ENCODE measurements at places on chromosomes 1 and 21.

GRCh38 chr1:206808615-206809014 lies 36.3 kb upstream of the IL10 start:
- peak; percentile 11 for DNase-seq

- no peak for DNase-seq
Observed at GRCh38 chr1:219172821-219173220, 857 bp upstream of the LYPLAL1 start.

- peak; percentile 18 for DNase-seq
Observed at GRCh38 chr1:100502052-100502792, 35.7 kb upstream of the GPR88 start.

DNA sequence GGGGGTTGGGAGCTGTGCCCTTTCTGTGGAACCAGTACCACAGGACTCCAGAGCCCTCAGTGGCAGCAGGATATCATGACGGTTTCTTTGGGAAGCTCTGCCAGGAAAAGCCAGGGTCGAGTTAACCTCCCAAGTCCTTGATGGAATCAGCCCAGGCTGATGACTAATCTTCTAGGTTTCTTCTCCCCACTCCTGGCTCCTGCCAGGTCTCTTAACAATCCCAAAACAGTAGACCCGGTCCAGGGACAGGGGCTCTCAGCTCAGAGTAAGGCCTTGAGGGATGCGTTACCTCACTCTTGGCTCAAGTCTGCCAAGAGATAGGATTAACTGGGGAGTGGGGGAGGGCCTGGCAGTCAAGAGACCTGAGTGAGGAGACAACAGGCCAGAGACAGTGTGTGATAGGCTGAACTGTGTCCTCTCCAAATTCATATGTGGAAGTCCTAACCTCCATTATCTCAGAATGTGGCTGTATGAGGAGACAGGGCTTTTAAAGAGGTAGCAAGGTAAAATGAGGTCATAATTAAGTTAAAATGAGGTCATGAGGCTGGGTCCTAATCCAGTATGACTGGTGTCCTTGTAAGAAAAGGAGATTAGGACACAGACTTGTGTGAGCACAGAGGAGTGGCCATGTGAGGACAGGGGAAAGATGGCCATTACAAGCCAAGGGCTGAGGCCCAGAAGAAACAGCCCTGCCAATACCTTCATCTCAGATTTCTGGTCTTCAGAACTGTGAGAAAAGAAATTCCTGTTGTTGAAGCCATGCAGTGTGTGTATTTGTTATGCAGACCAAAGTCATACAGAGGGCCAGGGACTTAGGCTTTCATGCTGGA lies 95.0 kb downstream of the BEND5 start:
- no peak for DNase-seq

GRCh38 chr1:167706931-167707877 lies 14.6 kb upstream of the MPZL1 start:
- no peak for DNase-seq

GRCh38 chr1:53071167-53071865 lies 9.3 kb downstream of the PODN start:
- DNase-seq: no peak

- DNase-seq: no peak
Observed at GRCh38 chr1:78519446-78519845, 28.7 kb downstream of the PTGFR start.

GRCh38 chr1:80385650-80386049 lies 1379.1 kb upstream of the ADGRL4 start:
- DNase-seq: no peak

- no peak for DNase-seq
Observed at GRCh38 chr21:42151148-42151947, 67.6 kb upstream of the ABCG1 start.

DNA sequence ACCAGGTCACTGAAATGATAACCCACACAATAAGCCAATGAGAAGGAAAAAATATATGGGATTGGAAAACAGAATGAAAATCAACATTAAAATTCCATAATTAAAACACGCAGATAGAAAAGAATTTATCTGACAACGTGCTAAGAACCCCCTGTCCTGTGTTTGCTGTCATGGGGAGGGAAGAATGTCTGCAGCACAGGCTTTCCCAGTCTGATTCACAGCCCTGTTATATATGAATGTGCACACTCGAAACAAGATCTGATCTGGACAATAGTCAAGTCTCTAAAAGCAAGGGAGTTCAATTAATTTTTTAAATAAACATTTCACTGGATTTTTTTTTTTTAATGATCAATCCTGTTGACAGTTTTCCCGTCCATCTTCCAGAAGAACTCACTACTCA lies 220.0 kb downstream of the RERE start:
- DNase-seq: no peak

- peak; percentile 35 for DNase-seq
Observed at GRCh38 chr21:43938751-43939442, 73.2 kb upstream of the TRAPPC10 start.

DNA sequence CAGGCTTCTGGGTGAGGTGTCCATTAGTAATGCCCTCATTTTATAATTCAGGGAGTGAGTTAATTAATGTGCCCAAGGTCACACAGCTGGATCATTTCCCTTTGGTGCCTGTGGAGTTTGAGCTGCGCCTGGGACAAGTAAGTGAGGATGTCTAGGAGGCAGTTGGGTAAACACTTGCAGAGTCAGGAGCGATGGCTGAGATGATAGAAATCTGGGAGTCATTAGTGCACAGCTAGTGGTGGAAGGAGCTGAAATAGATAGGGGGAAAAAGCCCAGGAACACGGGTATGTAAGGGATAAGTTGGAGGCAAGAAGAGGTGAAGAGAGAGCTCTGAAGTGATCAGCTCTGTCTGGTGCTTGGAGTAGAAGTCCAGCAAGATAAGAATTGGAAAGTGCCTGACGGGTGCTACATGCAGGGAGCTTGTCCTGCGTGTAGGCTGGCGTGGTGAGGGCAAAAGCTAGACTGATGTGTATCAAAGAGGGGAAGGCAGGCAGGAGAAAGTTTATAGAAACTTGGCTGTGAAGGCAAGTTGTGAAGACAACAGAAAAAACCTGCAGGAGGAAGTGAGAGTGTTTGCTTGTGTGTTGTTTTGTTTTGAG lies 1.7 kb upstream of the SCAF4 start:
- no peak for DNase-seq

DNA sequence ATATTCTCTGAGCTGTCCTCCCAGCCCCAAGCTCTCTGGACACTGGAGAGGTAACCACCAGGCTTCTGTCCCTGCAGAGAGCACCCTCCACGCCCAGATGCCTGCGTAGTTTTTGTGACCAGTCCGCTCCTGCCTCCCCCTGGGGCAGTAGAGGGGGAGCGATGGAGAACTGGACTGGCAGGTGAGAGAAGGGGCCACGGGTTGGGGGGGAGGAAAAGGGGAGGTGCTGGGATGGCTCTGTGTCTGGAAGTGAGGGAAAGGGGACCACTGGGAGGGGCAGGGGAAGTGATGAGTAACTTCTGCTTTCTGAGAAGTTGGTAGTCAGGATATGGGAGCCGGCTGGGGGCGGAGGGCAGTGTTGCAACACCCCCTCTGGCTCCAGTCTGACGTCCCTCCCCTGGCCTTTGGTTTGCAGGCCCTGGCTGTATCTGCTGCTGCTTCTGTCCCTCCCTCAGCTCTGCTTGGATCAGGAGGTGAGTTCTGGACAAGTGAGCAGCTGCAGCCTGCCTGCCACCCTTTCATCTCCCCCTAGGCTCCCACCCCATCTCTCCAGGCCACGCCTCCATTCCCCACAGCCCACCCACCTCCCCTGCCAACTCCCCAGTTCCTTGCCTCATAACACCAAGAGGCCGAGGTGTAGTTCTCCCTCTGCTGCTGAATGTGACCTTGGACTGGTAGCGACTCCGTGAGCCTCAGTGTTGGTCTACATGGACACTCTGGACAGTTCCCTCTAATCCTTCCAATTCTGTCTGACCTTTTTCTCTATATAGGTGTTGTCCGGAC lies 3.1 kb downstream of the ADAMTSL4 start:
- DNase-seq: no peak

GRCh38 chr1:183473217-183473536 lies 878 bp downstream of the SMG7 start:
- DNase-seq: no peak

GRCh38 chr1:79373481-79374125 lies 367.1 kb upstream of the ADGRL4 start:
- no peak for DNase-seq

- no peak for DNase-seq
Observed at GRCh38 chr21:31363720-31364119, 19.7 kb upstream of the TIAM1 start.

- DNase-seq: no peak
Observed at GRCh38 chr21:25005388-25005787, 601.9 kb downstream of the MRPL39 start.

DNA sequence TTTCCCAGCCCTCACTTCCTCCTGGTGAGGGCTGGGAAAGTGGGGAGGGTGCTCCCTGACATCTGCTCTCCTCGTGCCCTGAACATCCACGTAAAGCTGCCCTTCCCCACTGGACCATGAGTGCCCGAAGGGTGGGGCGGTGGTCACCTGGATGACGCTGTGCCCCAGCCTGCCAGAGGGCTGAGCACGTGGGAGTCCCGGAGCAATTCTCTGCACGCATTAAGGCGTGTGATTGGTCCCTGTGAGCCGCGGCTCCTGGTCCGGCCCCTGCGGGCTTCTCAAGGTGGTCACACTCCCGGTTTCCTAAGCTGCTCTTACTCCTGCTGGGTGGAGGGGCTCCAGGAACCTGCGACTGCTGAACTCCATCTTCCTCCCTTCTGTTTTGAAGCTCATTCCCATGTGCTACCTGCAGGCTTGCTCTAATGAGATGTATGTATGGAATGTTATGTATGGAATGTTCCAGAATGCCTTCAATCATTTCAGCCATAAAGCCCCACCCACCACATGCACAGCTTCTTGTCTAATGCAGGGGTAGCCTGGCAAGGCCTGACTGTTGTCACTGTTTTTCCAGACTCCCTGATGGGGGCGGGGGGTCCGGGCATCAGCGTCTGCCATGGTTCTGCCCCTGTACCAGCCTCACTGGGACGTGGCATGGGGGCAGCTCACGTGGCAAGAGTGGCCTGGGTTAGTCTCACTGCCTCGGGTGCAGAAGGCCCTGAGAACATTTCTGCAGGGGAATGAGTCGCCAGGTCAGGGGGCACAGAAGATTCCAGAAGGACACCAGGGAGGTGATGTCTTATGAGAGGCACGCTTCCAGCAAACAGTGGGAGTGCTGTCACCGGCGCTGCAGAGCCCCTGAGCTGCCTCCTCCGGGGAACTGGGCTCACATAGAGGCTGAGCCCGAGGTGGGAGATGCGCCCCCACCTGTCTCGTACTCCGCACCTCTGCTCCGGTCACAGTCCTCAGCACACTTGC lies 19.4 kb downstream of the KRTAP10-1 start:
- no peak for DNase-seq

DNA sequence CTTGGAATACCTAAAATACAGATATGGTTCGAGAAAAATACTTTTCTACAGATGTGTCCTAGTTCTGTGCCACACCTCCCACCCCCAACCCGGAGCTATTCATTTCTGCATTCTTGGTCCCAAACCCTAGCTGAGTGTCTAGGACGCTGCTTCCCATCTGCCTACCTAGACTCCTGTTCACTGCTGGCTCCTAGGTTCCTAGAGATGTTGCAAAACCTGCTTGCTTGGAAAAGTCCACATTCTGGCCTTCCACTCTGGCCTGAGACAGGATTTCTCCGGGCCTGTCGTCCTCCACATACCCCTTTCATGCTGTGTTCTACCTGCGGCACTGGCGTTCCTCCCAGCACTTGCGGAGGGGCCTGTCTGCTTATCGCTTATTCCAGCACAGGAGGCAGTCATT lies 165.8 kb upstream of the CTTNBP2NL start:
- no peak for DNase-seq

DNA sequence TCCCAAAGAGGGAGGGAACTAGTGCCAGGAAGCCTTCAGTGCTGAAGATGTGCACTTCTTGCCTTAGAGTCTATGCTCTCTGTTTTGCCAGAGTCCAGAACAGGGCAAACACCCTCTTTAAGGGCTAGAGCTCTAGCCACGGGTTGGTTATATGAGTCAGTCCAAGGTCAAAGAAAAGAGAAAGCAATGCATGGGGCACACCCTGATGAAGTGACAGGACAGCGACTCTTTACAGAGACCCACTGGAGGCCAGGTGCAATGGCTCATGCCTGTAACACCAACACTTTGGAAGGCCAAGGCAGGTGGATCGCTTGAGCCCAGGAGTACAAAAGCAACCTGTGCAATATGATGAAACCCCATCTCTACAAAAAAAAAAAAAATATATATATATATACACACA lies 86.1 kb downstream of the TGFBR3 start:
- no peak for DNase-seq

Data from NCI-H526 treated with DMSO at 0.1 percent for 48 hours (cell line).